ENCODE measurements at places on chromosomes 1 and 21.

GRCh38 chr1:24949331-24949881 lies 19.3 kb upstream of the RUNX3 start:
- DNase-seq: no peak

- no peak for DNase-seq
These were observed 625 bp upstream of the DARS2 start for GRCh38 chr1:173823781-173824314.

GRCh38 chr21:16285605-16286126 lies 555.9 kb downstream of the USP25 start:
- no peak for DNase-seq

DNA sequence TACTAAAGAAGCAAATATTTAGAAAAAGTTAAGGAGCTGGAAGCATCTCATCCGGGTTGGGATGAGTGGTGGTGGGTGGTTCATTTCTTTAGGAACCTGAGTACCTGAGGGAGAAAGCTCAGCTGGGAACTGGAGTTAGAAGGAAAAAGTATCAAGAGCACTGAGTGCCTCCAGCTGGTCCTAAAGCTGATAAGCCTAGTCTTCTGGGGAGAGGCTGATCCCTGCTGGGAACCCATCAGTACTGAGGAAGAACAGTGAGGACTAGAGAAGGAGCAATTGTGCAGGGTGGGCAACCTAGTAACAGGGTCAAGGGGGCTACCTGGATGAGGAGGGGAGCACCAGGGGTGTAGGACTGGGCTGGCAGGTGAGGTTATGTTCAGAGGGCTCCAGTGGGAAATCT lies 89.5 kb downstream of the RUNX1 start:
- no peak for DNase-seq

DNA sequence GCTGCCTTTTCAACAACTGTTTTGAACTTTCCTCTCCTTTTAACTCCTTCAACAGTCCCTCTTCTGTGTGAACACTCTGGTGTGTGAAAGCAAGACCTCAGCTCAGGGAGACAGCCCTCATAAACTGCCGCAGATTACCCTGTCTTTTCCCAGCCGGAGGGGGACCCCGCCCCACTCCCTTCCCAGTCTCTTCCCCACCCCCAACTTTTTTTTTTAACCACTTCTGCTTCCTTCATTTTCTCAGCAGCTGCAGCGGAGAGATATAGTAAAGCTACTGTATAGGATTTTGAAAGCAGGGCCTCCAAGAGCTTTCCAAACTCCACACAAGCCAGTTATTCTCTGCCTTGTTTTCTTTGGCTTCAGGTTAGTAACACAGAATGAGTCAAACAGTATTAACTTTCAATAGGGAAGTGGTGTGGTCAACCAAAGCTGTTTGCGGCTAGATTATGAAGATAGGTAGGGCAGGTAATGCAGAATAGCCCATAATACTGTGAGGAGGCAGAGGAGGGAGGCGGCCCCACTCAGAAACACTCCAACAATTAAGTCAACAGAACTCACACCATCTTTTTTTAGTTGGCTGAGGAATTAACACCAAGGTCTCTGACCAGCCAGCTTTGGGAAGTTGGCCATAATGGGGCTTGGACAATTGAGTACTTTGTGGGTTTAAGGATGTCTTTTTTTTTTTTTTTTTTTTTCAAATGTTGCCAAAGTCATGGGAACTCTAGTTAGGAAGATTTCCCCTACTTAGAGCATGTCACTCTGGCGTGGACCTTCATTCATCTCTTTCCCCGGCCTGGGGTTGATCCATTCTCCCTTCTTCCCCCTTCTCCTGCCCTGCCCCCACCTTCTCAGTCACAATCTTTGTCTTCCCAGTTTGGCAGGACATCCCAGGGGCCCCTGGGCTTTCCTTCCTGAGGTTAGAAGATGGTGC lies 177.0 kb downstream of the CLIC6 start:
- peak; percentile 56 for DNase-seq

GRCh38 chr1:225597926-225598575 lies 54.9 kb downstream of the ENAH start:
- DNase-seq: no peak

- DNase-seq: peak; percentile 92
These were observed 32.9 kb downstream of the JAK1 start for GRCh38 chr1:64933296-64934070.

DNA sequence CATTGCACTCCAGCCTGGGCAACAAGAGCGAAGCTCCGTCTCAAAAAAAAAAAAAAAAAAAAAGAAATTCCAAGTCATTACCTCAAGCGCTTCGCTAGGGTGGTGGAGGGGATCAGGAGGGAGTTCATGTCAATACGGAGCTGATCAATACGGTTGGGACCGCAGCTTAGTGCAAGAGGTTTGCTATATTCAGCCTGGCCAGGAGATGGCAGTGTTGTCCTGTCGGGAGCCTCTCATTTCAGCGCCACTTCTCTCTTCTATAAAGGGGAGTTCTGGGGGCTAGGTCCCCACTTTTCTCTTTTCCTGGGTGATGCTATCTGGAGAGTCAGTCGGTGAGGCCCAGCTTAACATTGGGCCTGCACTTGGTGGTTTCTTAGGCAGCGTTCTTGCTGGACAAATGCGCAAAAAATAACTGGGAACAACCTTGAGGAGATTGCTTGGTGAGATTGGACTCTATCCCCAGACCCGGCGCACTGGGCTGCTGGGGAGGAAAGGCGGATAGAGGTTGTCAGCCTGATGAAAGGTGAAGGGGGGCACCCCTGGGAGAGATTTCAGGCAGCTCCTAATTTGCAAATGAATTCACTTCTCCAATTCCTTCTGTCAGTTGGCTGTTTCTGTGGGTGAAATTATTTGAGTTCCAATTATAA lies 40.4 kb downstream of the KIAA0040 start:
- peak; percentile 62 for DNase-seq

- no peak for DNase-seq
These were observed 1.7 kb downstream of the TOR3A start for GRCh38 chr1:179083533-179083932.

GRCh38 chr1:43953361-43953760 lies 6.6 kb downstream of the IPO13 start:
- no peak for DNase-seq
